Hindlimb muscle (tissue), 1 donor: ENCODE measurements at places on chromosomes 7 and 10. TPM values are rescaled to one million over a fixed set of nuclear protein-coding genes. Genes with fewer than 3 reads are reported as not detected.
A peak's percentile ranks its signal among the peaks of the same experiment; 100 is the strongest.

- no peak for DNase-seq
These were observed 102.8 kb upstream of the THSD7A start for GRCh38 chr7:11934796-11935195.

DNA sequence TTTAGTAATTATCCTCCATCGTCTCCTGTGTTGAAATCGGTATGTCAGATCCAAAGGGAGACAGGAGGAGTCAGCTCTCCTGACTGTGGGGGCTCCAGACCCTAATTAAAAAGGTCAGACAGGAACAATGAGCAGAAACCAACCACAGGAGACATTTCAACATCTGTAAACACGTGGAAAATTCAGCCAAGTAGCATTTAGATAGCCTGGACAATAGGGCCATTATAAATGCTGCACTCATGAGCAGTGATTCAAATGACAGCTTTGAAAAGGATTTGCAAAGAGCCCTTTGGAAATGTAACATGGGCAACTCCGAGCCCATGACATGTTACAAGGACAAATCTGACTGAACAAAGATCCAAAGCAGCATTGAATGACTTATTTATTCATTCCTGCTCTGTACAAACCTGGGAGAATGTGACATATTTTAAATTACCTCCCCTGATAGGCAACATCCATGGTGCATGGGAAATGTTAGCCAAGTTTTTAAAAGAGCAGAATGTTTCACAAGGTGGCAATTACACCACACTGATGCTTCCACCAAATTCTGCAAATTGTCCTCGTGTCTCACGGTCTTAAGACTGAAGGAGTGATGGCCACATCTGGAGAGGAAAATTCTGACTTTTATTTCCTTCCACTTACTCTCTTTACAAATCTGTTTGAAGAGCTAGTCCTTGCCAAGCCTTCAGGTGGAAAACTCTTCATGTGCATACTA, 113.3 kb upstream of the KMT2E start:
- DNase-seq, result no peak

GRCh38 chr10:35495521-35496119, 109.5 kb upstream of the GJD4 start:
- no peak for DNase-seq

GRCh38 chr7:131529179-131529578, 27.2 kb downstream of the PODXL start:
- no peak for DNase-seq

Gene TRDMT1
- 7.2 TPM for polyA plus RNA-seq

GRCh38 chr10:102433619-102434046, 1.3 kb upstream of the CUEDC2 start:
- DNase-seq, result no peak

Gene HOXA4
- polyA plus RNA-seq, result 24.6 TPM

DNA sequence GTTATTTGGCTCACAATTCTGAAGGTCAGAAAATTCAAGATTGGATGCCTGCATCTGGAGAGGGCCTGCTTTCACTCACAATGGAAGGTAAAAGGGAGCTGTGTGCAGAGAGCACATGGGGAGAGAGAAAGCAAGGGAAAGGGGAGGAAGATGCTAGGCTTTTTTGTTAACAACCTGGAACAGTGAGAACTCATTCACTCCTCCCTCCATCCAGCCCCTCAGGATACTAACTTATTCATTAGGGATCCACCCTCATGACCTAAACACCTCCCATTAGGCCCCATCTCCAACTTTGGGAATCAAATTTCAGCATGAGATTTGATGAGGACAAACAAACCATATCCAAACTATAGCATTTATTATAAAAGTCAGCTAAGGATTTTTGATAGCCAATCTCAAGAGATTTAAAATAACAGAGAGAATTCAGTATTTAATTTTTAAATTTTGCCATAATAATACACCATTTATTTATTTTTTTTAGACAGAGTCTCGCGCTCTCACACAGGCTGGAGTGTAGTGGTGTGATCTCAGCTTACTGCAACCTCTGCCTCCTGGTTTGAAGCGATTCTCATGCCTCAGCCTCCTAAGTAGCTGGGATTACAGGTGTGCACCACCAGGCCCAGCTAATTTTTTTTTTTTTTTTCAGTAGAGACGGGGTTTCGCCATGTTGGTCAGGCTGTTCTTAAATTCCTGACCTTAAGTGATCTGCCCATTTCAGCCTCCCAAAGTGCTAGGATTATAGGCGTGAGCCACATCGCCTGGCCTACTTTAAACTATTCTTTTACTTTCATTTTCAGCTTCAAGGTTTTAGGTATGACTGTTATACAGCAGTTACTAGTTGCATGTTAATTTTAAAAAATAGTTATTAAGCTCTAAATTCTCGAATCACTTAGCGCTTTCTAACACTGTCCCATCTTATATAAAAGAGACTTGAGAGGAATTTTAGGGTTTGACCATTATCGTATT, 20.3 kb upstream of the ETV1 start:
- DNase-seq, result no peak

GRCh38 chr10:123761038-123761428, 94.9 kb downstream of the GPR26 start:
- no peak for DNase-seq

DNA sequence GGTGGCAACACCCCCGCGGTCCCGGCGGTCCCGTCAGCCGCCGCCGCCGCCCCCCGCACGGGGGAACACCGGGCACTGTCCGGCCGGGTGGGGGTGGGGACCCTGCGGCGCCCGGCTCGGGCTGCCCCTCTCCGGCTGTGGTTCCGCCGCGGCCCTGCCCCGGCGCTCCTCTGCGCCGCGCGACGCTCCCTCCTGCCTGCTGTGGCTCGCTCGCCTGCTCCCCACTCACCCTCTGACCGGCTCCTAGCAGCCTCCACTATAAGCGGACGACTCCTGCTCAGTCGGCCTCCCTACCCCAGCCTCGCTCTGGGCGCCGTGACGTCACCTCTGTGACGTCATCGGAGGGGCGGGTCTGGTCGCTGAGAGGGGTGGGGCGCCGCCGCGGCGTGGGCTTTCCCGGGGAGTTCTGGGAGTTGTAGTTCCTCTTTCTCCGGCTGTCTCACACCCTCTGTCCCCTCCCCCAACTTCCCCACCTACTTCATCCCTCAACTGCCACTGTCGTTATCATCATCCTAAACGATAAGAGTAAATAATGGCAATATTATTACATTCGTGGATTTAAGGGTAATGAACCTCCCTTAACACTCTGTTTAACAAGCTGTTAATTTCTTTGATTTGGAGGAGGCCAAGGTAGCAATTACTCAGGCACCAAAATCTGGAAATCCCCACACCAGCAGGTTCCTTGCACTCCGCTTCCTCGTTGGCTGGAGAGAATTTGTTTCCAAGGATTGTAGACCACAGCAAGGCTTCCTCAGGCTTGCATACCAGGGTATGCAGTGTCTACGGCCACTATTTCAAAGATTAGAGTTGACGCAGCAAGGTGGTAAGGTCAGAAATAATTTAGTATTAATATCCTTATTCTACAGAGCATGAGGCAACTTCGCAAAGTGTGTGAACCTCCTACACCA, at the start of gene UBE2H:
UBE2H (minus strand) TSS at position 308 of the 908 bp plus-strand sequence. CDS start 405 bp downstream, outside the sequence.
- DNase-seq, result peak; percentile 99

DNA sequence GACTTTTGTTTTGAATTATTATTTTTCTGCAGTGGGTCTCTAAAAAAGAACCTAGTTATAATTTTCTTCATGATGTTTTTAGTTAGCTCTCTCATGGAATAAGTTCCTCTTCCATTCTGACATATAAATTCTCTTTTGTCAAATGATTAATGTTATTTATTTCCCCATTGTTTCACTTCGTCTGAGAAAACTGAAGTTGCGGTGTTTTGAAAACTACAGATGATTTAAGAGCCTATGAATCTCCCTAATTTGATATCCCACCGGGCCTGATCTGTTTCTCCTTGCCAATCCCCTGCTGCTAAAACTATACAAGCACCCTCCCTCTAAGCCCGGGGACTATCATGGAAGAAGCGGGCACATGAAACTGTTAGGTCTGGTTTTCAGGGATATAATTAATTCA, 41.4 kb downstream of the HTR7 start:
- DNase-seq, result no peak

DNA sequence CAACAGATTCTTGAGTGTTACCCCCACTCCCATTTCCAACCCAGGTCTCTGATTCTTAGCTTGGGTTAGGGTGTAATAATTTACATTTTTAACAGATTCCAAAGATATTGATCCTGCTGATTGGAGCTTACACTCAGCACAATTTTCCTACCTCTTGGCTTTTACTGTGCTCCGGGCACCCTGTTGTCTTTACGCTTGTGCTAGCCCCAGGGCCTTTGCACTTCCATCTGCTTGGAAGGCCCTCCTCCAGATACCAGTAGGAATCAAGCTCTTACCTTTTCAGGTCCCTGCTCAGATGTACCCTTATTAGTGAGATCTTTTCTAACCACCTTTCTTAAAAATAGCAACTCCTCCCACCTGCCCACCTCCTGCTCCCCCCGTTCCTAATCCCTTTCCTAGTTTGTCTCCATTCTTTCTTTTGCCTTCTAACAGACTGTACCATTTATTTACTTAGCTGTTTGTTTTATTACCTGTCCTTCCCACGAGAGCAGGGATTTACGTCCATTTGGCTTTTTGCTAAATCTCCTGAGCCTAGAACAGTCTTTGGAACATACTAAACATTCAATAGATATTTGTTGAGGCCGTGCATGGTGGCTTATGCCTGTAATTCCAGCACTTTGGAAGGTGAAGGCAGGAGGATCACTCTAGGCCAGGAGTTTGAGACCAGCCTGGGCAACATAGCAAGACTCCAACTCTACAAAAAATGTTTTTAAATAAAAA, 316.3 kb downstream of the PRPF18 start:
- no peak for DNase-seq

Gene HMX2
- polyA plus RNA-seq, result not detected

GRCh38 chr10:86871563-86872183, 85.7 kb downstream of the MMRN2 start:
- no peak for DNase-seq

DNA sequence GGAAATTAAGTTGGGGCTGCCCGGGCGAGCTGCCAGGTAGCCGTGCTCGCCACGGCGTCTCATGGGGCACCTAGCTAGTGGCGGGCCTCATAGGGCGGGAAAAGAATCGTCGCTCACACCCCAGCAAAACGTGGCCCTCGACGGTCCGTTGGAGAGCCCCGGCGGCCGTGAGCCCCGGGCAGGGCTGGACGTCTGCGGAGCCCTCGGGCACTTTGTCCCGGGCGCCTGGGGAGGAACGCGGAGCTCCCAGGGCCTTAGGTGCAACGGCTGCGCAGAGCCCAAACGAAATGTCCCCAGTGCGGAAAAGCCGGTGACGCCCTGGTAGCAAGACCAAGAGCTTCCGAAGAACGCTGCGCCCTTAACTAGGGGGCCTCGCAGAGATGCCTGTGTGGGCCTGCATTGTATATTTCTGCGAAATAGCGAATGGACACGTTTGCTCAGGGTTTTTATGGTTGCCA, 866 bp upstream of the SFMBT2 start:
- DNase-seq, result no peak

DNA sequence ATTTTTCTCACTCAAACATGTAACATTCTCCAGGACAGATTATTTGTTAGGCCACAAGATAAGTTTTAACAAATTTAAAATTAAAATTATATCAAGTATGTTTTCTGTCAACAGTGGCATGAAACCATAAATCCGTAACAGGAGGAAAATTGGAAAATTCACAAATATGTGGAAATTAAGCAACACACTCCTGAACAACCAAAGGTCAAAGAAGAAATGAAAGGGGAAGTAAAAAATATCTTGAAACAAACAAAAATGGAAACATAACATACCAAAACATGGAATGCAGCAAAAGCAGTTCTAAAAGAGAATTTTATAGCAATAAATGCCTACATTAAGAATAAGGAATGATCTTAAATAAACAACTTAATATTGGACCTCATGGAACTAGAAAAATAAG, 147.3 kb downstream of the ZEB1 start:
- no peak for DNase-seq

DNA sequence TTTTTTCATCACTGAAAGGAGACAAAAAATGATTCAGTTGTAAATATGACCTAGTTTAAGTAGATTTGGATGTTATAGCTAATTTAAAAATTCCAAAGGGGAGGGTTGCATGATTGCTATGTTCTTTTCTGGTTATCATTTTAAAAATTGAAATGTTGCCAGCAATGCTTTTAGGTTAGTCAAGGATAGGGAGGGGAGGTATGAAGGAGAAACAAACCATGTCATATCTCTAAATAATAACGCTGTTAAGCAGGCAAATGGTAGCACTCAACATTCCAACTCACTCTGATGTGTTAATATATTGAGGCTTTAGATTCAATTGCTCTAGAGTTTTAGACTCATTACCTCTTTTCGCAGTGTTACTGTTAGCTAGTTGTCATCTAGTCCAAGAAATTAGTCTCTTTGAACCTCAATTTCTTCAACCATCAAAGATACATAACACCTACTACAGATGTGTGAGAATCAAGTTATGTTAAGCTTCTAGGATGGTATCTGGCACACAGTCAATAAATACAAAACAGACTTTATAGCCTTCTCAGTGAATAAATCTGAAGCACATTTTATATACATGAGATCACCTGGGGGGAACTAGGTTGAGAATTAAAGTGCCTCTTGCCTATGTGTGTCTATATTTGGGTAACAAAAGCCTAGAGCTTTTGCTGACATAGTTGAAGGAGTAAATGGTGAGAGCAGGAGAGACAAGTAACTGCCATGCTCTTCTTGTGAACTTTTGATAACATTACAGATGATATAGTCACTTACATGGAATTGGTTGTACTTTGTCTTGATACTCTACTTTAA, 124.9 kb downstream of the CSTF2T start:
- DNase-seq, result no peak

- DNase-seq, result no peak
These were observed 6.8 kb upstream of the CLDN4 start for GRCh38 chr7:73823873-73824592.

Gene OLAH
- polyA plus RNA-seq, result not detected

- no peak for DNase-seq
These were observed 19.3 kb upstream of the ACHE start for GRCh38 chr7:100914879-100915447.

DNA sequence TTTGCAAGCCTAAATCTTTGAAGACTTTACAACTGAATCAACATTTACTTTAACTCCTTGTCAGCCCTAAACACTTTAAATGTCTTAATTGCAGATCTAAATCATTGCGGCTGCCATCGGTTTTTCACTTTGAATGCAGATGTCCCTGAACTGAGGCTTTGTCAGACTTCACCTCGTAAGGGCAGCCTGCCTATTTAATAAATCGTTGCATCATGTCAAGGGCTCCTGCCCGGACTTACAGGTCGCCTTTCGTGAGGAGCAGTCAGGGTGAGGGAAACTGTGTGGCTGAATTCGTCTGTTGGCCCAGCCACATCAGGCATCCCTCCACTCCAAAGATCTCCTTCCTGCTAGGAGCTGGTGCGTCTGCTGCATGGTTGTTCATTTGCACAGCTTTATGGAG, 368.2 kb upstream of the NPVF start:
- DNase-seq, result no peak

- DNase-seq, result no peak
These were observed 147.4 kb downstream of the KMT2E start for GRCh38 chr7:105161366-105161765.

Gene NEUROG3
- polyA plus RNA-seq, result not detected

GRCh38 chr7:79664884-79665676, 211.6 kb upstream of the MAGI2 start:
- no peak for DNase-seq

- DNase-seq, result no peak
These were observed 265.2 kb upstream of the LYZL1 start for GRCh38 chr10:29023678-29024077.

Gene PNLIPRP2
- polyA plus RNA-seq, result not detected

- DNase-seq, result no peak
These were observed 333.3 kb upstream of the SEMA3D start for GRCh38 chr7:85520175-85520574.
